ENCODE measurements at places on chromosomes 3 and 15.

- no peak for DNase-seq
These were observed 38.4 kb upstream of the TERB2 start for GRCh38 chr15:44918136-44918535.

GRCh38 chr15:57218826-57219576 lies 157.3 kb upstream of the CGNL1 start:
- DNase-seq = no peak

DNA sequence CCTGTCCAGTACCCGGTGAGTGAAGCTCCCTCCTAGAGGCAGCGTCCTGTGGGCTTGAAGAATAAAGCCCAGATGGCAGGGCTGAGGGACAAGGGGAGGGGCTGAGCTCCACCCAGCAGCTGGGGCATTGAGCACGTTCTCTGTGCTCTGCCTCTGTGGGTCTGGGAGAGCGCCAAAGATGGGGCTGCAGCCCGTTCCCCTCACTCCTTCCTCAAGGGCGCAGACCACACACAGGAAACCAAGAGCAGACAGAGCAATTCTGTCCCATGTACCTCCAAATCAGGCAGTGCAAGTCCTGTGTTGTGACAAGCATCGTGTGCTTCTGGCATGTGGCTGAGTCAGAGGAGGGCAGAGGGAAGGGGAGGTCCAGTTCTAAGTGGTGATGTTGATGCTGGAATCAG lies 15.7 kb upstream of the KIF23 start:
- no peak for DNase-seq

DNA sequence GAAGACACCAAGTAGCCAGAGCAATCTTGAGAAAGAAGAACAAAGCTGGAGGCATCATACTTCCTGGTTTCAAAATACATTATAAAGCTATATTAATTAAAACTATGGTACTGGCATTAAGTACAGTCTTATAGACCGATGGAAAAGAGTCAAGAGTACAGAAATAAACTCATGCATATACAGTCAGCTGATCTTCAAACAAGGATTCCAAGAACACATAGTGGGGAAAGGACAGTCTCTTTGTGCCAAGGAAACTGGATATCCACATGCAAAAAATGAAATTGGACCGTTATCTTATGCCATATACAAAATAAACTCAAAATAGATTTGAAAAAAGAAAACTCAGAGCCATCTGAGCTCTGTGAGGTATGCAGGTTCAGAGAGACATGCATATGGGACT lies 57.4 kb downstream of the SERP1 start:
- DNase-seq = no peak

DNA sequence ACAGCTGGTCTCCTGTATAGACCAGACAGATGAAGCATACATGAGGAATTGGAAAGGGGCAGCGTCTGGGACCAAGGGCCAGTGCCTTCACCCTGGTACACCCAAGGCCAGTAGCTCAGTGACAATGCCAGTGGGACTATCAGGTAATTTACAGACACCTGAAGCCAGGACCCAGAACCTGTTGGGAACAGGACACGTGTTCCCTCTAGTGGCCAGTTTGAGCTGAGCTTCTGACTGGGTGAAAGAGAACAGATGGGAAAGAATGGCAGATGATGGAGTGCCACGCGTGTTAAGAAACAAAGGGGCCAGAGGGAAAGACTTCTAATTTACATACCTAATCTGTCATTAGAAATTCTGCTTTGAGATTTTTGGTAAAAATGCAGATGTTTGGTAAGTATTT lies 5.1 kb upstream of the SLC25A38 start:
- DNase-seq = no peak

GRCh38 chr3:60282866-60283265 lies 968.4 kb downstream of the FHIT start:
- no peak for DNase-seq

DNA sequence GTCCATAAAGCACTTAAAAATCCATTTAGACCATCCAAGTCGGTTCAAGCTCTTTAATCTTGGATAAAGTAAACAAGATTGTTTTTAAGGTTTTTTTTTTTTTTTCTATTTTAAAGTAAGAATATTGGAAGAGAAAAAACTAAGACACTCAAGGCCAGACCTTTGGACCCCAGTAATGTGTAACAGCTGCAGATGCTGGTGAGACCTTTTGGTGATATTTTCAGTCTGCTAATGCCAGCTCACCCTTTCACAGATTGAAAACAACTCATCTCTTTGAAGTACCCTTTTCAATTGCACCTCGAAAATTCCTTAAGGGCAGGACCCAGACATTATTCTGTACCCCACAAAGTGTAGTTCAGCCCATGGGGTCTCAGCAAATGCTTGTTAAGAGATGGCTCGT lies 260.7 kb upstream of the CTNNB1 start:
- DNase-seq = no peak

- DNase-seq = no peak
These were observed 2.8 kb upstream of the SKIL start for GRCh38 chr3:170354760-170355159.

Measured in stimulated activated CD8-positive, alpha-beta memory T cell treated with anti-CD3 and anti-CD28 coated beads, Interleukin-4, amount 100 ng/mL, for 1 hour (primary cell).